ENCODE measurements at places on chromosomes 5 and 9.
A peak's percentile ranks its signal among the peaks of the same experiment; 100 is the strongest.

DNA sequence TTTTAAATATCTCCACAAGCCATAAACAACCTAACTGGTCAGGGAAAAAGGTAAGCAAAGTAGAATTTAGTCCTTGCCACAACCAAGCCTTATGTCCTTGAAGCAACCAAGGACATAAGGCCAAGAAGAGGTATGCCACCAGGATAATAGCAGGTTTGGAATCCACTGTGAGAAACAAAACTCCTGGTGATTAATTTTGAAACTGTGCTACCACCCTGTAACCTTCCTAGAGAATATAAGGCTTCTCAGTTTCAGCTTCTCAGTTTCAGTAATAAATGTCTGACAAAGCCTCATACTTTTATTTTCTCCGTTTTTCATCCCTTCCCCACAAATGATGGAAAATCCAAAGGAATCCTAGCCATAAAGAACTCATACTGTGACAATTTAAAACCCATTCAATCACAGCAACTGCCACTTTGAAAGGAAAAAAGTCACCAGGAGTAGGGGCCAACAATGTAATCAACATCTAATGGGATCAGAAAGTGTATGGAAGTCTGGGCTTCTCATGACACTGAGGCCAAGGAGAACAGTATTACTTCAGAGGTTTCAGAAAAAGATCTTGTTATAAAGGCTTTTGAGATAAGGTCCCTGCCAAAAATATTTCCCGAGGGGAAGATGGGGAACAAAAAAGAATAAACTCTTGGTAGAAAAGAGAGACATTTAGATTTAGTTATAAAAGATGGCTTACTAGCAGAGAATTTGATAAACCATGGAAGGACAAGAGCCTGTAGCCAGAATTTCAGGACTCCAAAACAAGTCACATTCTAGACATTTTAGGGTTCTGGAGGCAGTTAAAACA lies 189.2 kb downstream of the TSSK1B start:
- DNase-seq = no peak

- no peak for DNase-seq
Observed at GRCh38 chr9:87855061-87855460, 27.6 kb upstream of the SPATA31E1 start.

GRCh38 chr5:139903795-139904565 lies 108.4 kb downstream of the PSD2 start:
- no peak for DNase-seq

DNA sequence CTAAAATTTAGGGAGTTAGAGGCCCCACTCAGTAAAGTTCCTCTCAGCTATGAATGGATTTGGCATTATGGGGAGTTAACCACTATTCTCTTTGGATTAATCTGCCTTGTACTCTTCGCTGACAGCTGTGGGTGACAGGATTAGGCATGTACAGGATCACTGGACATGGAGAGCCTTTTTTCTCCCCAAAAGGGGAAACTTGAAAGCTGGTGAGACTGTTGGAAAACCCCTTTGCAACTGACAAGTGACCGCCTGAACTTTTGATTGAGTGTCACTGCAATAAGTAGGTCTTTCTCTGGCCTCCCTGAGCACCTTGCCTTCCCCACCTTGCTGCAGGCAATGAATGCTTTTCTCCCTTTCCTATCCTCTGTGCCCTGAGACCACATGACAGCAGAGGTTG lies 68.3 kb downstream of the ERP44 start:
- DNase-seq = no peak

GRCh38 chr5:87137283-87137682 lies 130.4 kb upstream of the RASA1 start:
- DNase-seq = no peak

DNA sequence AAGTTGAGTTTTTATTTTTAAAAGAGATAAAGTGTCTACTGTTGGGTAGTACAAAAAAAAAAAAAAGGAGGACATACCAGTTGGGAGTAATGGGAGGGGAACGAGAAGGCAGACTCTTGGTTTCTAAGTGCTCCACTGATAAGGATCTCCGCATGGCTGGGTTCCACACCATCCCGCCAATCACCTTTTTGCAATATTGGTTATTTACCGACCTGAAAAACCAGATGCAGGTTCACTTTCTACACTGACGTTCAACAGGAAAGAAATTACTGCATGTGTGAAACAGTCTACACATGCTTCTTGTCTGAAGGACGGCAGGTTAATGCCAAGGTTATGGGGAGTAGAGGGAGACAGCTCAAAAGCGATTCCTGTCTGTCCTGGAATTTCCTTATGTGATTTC lies 75.5 kb downstream of the PTPN3 start:
- no peak for DNase-seq

DNA sequence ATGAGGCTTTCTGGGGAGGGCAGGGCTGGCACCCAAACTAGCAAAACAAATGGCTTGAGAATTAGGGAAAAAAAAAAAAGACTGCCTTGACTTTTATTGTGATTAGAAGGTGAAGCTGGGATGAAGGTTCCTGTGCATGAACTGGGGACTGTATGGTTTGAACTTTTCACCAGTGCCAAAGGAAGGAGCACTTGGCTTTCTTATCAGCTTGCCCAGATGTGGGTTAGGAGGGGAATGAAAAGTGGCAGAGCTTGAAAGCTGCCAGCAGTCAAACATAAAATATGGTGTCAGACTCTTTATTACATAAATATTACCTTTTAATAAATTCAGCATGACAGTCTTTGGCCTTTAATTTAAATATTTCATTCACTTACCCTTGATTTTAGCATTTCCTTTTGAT lies 182.5 kb downstream of the PSAT1 start:
- DNase-seq = no peak

- peak; percentile 3 for DNase-seq
Observed at GRCh38 chr9:69412741-69413150, 87.7 kb downstream of the ENTREP1 start.

DNA sequence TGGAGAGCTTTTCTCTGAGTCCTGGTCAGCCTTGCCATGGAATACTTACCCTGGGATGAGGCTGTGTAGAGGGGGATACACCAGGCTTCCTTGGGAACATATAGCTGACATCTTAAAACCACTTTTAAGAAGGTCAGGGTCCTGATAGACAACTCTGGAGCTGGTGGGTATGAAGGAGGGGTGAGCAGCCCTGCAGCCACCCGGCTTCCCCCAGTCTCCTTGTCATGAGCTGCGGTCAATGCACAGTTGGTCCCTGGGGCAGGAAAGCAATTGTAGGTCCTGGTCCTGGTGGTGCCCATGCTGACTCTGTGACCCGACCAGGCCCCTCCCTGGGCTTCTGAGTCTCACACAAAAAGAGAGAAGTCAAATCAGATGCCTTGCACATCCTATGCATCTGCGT lies 63.6 kb downstream of the MRPL36 start:
- no peak for DNase-seq
